ENCODE measurements at places on chromosomes 11 and 22.

GRCh38 chr11:125554038-125554437, 15.2 kb upstream of the EI24 start:
- DNase-seq = no peak

DNA sequence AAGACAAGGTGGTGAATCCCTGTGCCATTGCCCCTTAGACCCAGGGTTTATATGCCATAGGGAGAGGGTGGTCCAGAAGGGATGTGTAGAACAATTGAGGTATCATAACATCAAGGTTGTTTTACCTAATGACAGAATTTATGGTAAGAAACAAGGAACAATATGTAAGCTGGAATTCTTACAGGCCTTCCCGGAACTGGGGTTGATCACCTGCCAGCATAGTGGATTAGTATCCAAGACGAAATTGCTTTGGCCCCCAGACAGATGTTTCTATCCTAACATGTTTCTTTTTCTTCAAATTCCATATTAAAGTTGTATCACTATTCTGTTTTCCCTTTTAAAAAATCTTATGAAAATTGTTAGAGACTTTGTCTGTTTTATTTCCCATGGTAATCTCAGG, 343.8 kb upstream of the ANO3 start:
- DNase-seq = no peak

GRCh38 chr11:134030853-134031252, 38.0 kb upstream of the JAM3 start:
- no peak for DNase-seq

GRCh38 chr11:22416462-22416861, 78.3 kb downstream of the SLC17A6 start:
- DNase-seq = peak; percentile 78

- DNase-seq = peak; percentile 41
Observed at GRCh38 chr11:72223615-72224563, 678 bp upstream of the INPPL1 start.

GRCh38 chr11:126343051-126343450, 12.4 kb upstream of the ST3GAL4 start:
- no peak for DNase-seq

DNA sequence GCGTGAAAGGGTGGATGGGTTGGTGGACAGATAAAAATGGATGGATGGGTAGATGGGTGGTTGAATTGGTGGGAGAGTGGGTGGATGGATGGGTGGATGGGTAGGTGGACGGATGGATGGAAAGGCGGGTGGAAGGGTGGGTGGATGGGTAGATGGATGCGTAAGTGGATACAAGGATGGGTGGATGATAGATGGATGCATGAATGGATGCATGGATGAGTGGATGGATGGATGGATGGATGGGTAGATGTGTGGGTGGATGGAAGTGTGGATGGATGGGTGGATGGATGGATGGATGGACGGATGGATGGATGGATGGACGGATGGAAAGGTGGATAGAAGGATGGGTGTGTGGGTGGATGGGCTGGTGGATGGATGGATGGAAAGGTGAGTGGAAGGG, 77.0 kb upstream of the GRK3 start:
- no peak for DNase-seq

DNA sequence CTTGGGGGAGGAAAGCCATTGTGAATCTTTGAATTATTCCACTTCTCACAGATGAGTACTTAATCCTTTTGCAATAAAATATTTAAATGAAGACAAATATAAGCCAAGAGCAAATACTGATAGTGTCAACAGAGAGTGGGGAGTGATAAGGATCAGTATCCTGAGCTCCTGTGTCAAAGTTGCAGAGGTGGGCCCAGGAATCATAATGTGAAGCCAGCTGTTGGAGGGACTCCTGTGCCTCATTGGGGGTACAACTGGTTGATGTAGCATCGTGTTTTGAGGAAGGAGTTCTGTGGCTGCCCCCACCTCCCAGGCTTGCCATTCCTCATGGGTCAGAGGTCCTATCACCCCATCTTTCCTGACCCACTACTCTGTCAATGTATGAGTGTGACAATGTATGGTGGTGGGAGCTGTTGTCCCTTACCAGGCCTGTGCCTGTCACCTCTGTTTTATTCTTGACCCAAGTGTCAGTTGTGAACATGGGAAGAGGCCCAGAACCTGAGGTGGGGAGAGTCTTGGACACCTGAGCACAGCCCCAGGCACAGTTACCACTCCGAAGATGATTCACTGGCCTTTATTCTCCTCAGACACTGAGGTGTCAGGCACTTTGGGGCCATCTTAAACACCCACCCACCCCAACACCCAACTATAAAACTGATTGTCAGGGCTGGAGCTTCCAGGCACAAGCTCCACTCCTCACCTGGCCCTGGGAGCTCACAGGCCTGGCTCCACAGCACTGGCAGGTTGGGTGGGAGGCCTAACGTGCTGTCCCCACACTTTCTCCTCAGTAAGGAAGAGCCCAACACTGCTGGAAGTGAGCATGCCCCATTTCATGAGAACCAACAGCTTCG, 38.4 kb downstream of the KCNQ1OT1 start:
- no peak for DNase-seq

DNA sequence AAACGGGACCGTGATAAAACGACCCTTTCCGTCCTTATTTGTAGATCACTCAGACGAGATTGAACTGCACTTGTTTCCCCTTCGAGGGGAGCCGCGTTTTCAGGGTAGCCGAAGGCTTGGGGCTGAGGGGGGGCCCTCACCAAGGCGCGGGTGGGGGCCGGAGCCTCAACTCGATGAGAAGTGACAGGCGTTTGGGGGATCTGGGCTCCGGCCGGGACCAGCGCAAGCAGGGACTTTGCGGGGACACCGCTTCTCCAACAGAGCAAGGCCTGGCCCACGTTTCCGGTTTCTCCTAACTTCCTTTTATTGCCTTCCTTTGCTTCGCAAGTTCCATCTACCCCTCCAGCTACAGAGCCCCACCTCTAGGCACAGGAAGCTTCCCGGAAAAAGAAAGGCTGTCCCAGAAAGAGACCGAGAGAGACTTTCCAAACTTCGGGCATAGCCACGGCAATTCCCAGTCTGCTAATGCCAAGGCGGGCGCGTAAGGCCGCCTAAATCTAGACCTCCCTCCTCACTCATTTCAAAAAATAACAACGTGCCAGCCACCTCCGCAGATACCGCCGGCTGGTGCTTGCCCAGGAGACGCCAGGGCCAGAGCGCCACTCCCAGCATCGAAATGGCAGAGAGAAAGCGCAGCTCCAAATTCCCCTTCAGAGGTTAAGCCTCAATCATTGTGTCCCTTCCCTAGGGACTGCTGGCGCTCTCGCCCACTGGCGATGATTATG, 6.6 kb downstream of the PAX6 start:
- no peak for DNase-seq

- DNase-seq = no peak
Observed at GRCh38 chr22:22944268-22944985, 56.8 kb downstream of the IGLL5 start.

GRCh38 chr11:13336246-13336878, 58.8 kb downstream of the BMAL1 start:
- no peak for DNase-seq

DNA sequence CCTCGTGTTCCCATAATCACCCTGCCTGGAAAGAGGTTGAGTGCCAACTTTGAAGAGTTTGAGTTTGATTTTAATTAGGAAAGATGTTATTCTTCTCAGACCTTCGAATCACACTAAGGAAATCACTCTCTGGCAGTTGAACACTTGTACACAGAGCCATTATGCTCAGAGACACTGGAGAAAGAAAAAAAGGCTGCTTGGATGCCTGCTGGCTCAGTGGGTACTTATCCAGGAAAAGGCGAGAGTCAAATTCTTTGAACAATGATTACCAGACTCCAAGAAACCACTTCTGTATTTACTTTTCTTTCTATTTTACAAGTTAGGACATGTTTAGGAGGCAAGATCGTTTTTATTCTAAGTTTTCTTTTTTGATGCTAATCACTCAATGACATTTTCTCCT, 438.5 kb upstream of the FAT3 start:
- no peak for DNase-seq

DNA sequence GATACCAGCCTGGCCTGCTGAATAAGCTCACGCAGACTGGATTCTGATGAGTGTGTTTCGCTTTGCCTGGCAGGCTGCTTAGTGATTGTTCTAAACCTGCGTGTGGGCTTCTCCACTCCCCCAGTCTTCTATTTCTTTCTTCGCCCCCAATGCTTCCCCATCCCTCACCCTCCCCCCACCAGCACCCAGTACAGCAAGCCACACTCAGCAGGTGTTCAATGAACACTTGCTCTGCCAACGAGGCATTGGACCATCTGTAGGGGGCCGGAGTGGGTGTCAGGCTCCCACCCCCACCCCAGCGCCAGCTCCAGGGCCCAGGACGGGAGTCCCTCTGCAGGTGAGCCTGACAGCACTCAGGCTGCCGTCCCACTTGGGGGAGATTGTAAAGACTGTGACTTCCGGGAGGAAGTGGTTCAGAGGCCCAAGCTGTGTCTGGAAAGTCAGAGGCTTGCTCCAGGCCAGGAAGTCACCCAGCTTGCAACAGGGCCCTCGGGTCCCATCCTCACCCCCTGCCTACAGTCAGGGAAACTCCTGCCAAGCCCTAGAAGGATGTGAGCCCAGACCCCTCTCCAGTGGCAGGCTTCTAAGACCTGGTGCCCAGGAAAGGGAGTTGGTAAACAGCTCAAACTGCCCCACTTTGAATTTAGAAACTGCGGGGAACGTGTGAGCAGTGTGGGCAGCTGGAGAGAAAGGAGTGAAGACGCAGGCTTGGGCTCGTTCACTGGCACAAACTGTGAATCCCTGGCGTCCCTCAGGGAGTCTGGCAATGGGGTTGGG, 66.3 kb upstream of the PRDM11 start:
- no peak for DNase-seq

- DNase-seq = no peak
Observed at GRCh38 chr22:42068291-42068690, 2.3 kb downstream of the NAGA start.

DNA sequence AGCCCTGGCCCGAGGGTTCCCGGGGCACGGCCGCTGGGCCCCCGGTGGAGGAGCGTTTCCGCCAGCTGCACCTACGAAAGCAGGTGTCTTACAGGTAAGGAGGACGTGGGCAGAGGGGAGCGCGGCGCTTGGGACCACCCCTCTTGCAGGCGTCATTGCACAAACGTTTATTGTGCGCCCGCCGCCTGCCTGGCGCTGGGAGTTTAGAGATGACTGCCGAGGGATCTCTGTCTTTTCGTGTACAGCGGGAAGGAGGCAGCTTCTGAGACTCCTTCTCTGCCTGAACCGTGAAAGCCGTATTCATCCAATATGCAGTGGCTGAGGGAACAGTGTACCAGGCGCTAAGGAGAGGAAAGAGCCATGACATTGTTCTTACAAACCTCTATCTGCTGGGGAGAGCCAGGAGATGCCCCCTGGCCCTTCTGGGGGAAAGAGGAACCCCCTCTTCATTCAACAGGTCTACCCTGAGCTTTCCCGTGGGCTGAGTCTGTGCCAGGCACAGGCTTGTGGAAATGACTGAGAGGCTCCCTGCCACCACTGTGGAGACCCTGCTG, 13.8 kb upstream of the DGKZ start:
- DNase-seq = no peak

DNA sequence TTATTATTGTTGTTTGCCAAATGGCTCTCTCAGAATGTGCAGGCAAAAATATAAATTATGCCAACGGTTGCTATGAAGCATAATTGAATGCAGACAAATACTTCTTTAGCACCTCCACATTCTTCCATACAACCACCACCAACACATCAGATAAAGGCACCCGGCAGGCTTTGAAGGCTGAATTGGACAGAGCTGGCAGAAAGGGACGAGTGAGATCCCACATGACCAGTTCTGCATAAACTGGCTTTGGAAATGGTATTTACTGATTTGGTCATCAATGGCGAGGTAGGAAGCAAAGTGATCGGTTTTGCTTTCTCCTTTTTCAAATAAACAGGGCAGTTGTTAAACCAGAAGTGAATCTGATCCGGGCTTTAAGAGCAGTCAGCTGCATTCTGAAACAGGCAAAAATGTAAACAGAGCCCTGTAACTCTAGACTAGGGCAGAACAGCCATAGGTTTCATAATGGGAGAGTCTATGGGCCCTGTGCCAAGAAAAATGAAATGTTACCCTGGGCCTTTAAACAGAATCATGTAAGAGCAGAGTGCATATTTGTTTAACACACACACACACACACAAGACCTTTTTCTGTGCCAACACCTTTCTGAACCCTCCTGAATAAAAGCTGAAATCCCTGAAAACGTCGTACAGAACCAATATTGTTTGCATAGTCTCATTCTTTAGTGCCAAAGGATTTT, 97.7 kb downstream of the MPPED2 start:
- DNase-seq = no peak

DNA sequence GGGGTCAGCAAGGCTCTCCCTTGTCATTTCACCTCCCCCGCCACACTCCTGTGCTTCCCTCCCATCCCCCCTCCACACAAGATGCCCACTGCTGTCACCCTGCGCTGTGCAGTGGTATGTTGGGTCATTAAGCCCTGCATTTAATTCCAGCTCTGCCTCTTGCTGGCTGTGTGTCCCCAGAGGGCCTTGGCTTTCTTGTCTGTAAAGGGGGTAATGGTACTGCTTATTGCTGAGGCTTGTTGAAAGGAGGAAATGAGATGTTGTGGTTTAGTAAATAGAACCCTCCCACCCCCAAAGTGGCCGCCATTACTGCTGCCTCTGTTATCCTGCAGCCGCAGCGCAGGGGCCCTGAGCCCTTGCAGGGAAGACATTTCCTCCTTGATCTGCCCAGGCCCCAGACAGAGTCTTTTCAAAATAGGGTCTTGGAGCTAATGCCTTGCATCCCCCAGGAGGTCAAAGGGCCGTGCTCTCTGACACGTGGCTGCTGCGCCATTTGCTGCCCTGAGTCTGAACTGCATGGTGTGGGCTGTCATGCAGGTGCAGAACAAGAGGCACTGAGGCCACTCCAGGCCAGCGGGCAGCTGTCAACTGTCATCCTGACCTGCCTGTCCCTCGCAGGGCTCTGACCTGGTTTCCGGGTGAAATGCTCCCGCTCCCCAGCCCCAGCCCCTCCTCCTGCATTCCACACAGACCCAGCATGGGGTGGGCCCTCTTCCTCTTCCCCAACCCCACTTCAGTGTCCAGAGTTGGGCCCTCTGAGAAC, 18.7 kb downstream of the PVALB start:
- no peak for DNase-seq

DNA sequence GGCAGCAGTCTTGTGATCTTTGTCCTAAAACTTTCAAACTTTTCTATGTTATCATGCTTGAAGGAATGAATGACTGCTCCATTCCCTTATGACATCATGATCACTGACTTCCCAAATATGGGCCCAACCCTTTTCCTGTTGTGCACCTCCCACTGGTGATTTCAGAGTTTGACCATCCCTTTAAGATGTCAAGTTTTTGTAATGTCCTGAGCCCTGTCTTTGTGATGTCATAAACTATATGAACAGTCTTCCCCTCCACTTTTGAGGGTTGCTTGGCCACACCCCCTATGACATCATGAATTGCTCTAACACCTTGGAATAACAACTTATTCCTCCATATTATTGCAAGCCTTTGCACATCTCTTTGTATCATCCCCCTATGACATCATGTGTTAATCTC, 16.5 kb upstream of the NUCB2 start:
- DNase-seq = peak; percentile 11

Measured in fibroblast of mammary gland (primary cell).